ENCODE measurements at places on chromosomes 4 and X.

GRCh38 chr4:171846232-171846631 lies 33.0 kb downstream of the GALNTL6 start:
- peak; percentile 19 for DNase-seq

DNA sequence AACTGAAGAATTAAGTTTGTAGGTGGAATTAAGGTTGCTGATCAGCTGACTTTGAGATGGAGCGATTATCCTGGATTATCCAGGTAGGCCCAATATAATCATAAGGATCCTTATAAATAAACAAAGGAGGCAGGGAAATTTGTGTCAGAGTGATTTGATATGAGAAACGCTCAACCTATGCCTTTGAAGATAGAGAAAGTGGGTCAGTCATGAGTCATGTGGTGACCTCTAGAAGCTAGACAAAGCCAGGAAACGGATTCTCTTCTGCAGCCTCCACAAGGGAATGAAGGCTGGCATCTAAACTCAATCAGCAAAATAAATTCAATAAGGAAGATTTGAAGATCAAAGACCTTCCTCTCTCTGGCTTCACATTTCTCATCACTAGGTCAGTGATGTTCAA lies 41.5 kb upstream of the SMIM10 start:
- DNase-seq, result peak; percentile 25

DNA sequence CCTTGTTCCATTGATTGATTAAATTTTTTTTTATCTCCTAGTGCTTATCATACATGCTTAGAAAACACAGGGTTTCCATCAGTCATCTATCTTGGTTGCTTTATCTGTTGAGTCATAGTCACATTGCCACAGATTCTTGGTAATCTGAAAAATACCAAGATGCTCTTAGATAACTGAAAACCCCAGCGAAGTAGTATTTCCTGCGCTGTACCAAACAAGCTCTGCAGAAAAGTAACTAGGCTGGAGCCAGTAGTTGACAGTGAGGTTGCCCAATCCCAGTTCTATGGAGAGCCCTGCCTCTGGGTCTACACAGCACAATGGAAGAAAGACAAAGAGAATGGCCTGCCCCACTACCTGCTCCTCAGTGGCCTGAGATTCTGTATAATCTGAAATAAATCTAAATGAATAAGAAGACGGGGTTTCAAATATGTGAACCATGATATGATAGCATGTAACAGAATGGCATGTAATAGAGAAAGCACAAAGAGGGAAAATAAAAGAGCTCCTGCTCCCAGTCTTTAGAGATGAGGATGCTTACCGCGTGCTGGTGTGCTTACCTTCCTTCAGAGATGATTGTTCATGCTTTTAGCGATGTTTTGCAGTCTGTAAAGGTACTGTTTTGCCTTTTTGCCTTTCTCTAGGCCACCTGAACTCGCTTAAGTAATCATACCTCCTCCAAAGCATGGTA lies 55.3 kb upstream of the RAPGEF2 start:
- DNase-seq, result peak; percentile 2

- DNase-seq, result no peak
Observed at GRCh38 chr4:140612357-140612756, 43.6 kb upstream of the UCP1 start.

- no peak for DNase-seq
Observed at GRCh38 chrX:41716222-41716621, 7.8 kb upstream of the GPR82 start.
